Left ventricle myocardium superior (tissue), 1 donor: ENCODE measurements at places on chromosomes 3 and 15. TPM values are rescaled to one million over a fixed set of nuclear protein-coding genes. Genes with fewer than 3 reads are reported as not detected.
A peak's percentile ranks its signal among the peaks of the same experiment; 100 is the strongest.

GRCh38 chr3:113297287-113297686 lies 85.9 kb downstream of the BOC start:
- DNase-seq, result no peak

GRCh38 chr3:42116466-42116865 lies 25.3 kb downstream of the TRAK1 start:
- no peak for DNase-seq

GRCh38 chr15:25711164-25711563 lies 152.0 kb downstream of the ATP10A start:
- DNase-seq, result no peak

DNA sequence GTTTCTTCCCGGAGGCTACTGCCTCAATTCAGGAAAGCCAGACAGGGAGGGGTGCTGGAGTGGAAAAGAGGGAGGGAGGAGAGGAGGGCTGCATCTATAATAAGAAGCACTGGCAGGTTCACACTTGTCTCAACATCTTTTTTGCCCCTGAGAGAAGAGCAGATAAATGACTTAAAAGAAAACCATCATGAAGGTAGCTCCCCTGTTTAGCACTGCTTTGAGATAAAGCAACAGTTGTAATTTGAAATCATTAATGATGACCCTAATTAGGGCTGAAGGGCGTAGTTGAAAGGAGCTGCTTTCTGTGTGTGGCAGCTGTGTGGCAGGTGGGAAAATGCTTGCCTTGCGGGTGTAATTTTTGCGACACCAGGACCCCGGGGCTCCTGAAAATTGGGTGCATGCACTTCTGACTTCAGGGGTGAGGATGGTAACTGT lies 222.8 kb upstream of the IL12A start:
- DNase-seq, result no peak

DNA sequence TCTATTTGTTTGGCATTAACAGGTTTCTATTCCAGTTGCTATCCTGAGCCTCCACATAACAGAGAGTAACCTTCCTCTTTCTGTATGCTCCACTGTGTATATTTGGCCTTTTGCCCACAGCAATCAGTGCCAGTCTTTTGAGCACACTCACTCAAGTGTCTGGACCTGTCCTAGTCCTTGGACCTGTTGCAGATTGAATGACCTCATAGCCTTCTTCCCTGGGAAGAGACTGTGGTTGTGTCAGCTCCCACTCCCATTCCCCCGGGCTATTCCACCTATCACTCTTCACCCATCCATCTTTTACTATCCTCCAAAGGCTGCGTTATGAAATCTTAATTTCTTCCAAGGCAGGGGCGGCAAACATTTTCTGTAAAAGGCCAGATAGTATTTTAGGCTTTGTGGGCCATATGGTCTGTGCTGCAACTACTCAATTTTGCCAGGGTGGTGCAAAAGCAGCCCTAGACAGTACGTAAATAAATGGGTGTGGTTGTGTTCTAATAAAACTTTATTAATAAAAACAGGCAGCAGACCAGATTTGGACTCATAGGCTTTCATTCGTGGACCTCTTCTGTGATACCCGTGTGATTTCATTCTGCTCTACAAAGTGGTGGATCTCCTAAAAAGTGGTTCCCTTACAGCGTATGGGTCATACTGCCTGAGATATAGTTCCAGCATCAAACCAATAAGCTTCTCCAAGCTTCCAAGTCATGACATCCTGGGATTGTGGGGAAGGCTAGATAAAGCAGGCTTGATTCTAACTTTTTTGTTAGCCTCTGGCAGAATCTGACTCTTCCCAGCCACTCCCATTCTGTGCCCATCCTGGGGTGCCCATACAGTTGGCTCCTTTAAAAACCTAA lies 57.4 kb downstream of the CDAN1 start:
- DNase-seq, result no peak

DNA sequence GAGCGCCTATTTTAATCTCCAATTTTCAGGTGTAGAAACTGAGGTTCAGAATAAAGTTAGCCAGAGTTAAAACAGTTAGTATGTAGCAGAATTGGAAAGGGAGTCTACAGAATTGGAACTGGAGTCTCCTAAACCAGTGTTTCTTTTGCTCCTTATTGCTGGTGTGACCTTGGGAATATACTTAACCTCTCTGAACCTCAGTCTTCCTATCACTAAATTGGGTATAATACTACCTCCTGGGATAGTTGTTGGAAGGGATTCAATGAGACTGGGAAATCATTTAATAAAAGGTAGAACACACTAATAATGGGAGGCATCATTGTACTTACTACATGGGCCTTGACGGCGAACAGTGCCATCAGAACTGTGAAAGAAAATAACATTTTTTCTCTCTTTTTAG lies 55.1 kb downstream of the LPP start:
- no peak for DNase-seq

- DNase-seq, result no peak
Observed at GRCh38 chr3:183489455-183490210, 61.2 kb upstream of the MCF2L2 start.

DNA sequence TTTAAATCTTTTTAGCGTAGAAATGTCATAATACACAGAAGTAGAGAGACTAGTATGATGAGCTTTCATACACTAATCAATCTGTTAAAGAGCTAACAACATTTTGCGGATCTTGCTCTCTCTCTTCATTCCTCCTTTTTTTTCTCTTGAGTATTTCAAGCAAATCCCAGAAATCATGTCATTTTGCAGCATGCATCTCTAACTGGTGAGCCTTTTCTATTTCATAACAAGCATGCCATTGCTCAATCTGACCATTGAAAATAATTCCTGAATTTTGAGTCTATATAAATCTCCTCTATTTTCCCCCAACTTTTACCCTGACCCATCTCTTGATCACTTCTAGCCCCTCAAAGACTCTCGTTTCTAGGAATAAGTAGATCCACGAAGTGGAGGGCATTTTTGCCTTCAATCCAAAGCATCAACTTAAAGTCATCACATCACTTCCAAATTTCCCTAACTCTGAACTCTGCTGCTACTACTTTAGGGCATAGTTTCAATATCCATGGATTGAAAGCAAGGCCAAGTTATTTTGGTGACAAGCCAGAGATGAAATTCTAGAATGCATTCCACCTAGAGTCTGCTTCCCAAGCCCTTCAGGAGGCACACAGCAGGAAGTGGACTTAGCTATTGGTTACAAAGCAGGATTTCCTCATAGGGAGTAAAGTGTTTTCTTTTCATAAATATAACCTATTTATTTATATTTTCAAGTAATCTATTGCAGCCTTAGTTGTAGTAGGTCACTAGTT lies 253.5 kb upstream of the ZPLD1 start:
- DNase-seq, result no peak

DNA sequence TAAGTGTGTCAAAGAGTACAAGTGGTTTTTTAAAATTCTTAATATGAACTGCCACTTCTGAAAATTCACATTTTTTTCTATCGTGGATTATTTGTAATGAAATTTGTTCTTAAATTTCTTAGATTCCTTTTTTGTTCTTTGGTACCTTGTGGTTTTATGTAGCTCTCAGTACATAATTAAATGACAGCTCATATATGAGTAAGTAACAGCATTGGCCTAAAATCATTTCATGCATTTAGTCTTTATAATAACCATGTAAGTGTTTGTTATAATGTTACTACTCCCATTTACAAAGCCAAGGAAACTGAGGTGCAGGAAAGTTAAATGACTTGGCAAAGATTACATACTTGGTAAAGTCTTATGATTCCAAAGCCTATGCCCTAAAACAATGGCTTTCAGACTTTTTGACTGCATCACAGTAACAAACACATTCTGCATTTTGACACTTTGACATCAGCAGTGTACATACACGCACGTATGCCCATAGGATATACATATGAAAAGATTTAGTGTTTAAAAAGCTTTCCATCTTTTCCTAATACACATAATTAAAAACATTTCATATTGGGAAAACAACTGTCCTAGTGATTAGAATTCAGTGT lies 14.9 kb downstream of the SPRED1 start:
- no peak for DNase-seq

DNA sequence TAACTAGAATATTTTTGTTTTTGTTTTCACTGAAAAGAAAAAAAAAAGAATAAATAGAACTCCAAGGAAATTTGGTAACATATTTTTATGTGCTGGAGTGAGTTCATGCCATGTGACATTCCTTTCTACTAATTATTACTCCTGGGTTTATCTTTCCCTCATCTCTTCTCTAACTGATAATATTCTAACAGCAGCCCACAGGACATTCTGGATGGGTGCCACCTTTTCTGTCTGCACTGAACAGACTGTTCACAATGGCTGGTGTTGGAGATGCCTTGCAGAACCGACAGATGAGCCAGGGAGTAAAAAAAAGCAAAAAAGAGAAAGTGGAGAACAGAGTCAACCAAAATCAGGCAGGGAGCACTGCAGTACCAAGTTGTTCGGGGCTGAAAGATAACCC lies 151.3 kb downstream of the OR4M2 start:
- DNase-seq, result no peak

GRCh38 chr15:69141833-69142232 lies 18.6 kb upstream of the GLCE start:
- DNase-seq, result no peak

Gene GOLGA6L7
- total RNA-seq, result not detected

GRCh38 chr15:65723876-65724275 lies 68.2 kb downstream of the DENND4A start:
- no peak for DNase-seq

GRCh38 chr3:87191641-87192040 lies 35.5 kb upstream of the CHMP2B start:
- no peak for DNase-seq

DNA sequence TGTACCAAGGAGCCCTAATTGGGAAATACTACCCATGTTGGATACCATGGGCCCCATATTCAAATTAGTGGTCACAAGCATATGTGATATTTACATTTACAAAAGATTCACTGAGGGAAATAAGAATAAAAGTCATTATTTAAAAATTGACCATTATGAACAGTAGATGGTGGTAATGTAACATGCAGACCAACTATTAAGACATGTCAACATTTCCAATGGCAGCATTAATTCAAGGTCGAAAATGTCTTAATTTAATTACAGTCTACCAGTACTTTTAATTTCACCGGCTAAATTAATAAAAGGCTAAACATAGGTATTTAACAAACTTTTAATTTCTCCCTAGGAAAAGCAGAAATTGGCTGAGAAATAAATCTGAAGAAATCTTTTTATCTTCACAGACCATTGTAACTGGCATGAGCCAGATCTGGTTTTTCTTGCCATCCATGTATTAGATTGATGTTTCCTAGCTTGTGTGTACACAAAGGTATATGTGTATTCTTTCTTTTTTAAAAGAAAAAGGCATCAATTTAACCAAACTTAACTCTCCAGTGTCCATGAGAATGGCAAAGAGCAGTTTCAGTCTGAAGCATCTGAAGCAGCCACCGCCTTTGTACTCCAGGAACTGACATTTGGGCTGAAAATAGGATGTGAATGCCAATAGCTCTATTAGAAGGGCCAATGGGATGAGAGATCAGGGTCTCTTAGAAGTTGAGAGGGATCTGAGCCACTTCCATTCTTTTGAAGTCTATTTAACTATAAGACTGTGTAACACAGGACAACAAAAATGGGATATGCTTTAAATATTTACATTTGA lies 26.6 kb downstream of the NEK11 start:
- DNase-seq, result no peak

Gene KBTBD13
- 10.6 TPM for total RNA-seq

- DNase-seq, result peak; percentile 69
Observed at GRCh38 chr15:45333550-45333949, 44.8 kb downstream of the GATM start.

Gene EOMES
- 0.17 TPM for total RNA-seq

DNA sequence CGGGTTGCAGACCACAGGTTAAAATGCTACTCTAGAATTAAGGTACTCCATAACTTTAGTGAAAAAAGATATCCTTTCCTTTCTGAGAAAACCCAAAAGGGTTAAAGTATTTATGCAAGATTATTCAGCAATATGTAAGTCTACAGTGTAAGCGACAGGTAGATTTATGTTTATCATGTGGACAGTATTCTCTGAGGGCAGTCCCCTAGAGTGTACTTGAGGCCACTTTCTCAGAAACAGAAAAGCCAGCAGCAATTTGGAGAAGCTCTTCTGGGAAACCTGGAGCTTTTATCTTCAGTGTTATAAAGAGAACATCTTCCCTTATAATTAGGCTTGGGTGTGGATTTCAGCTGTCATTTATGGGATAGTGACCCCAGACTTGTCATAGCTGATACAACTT lies 8.9 kb downstream of the ST3GAL6 start:
- no peak for DNase-seq

DNA sequence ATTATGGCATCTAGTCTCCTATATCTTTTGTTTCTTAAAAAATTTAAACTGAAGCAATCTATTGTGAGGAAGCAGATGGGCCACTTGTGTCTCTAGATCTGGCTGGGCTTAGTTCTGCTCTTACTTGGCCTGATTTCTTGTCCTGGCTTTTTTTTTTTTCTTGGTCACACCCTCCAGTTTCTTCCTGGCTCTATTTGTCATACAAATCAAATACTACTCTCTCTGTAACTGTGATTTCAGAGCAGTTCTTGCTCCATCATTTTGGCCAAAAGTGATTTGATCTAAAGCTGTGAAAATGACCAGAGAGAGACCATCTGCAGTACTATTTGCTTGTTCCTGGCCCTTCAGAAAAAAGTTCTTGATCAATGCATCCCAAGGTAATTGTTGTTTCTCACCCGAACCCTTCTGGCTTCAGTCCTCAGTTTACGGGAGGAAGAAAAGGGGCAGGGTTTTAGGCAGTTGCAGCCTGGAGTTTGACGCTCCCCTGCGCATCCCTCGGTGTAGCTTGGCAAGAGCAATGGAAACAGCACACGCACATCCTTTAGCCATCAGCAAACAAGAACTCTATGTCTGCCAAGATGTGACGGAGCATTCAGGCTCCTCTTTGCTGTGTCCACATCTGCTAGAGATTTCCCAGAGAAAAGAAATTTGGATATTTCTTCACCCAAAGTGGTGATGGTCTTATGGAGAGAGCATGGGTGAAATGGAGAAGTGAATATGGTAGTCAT lies 31.6 kb downstream of the CHST2 start:
- peak; percentile 34 for DNase-seq

GRCh38 chr15:38684440-38685010 lies 119.9 kb upstream of the RASGRP1 start:
- DNase-seq, result no peak

DNA sequence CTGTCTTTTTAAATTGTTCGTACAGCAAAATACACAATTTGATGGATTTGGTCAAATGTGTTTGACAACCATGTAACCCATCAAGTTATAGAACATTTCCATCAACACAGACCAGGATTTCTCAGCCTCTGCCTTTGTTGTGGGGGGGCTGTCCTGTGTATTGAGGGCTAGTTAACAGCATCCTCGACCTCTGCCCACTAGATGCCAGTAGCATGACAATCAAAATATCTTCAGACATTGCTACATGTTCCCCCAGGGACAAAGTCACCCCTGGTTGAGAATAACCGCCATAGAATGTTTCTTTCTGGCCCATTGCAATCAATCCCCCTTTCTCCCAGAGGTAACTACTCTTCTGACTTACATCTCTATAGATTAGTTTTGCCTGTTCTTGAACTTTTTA lies 310.1 kb upstream of the RGMA start:
- DNase-seq, result no peak

- DNase-seq, result no peak
Observed at GRCh38 chr3:129187857-129188256, 4.2 kb upstream of the CNBP start.

GRCh38 chr3:42375121-42375800 lies 35.1 kb downstream of the LYZL4 start:
- DNase-seq, result no peak

- DNase-seq, result no peak
Observed at GRCh38 chr3:16290007-16290826, 25.2 kb downstream of the OXNAD1 start.
